ENCODE measurements at places on chromosomes 2 and 18.

- no peak for DNase-seq
Observed at GRCh38 chr2:24360963-24361330, 611 bp upstream of the ITSN2 start.

GRCh38 chr2:239122421-239123110 is 274.7 kb downstream of the TWIST2 start:
- no peak for DNase-seq

DNA sequence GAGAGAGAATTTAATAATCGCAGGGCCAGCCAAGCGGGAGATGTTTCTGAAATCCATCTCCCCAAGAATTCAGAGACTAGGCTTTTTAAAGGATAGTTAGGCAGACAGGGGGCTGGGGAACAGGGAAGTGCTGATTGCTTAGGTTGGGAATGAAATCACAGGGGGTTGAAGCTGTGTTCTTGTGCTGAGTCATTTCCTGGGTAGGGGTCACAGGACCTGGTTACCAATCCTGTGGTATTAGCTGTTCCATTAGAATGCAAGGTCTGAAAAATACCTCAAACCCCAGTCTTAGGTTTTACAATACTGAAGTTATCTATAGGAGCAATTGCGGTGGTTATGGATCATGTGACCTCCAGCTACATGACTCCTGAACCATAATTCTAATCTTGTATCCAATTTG is 4.6 kb downstream of the SP140 start:
- DNase-seq: no peak

DNA sequence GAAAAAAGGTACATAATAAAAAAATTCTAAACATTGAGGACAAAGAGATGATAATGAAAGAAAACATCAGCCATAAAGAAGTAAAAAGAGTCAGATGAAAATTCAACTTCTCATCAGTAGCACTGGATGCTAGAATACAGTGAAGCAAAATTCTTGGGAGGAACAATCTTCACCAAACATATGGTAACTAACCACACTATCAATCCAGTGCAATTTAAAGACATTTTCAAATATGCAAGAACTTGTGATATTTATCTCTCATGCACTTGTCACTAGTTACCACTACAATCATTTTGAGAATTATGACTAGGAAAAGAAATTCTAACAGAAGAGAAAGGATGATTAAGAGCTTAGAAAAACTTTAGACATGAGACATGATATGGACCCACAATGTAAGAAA is 127.4 kb downstream of the RTTN start:
- DNase-seq: no peak

All from AML-193 (cell line).